ENCODE measurements at places on chromosomes 3 and 15.

- DNase-seq, result no peak
Observed at GRCh38 chr3:72810659-72811434, 37.4 kb downstream of the SHQ1 start.

DNA sequence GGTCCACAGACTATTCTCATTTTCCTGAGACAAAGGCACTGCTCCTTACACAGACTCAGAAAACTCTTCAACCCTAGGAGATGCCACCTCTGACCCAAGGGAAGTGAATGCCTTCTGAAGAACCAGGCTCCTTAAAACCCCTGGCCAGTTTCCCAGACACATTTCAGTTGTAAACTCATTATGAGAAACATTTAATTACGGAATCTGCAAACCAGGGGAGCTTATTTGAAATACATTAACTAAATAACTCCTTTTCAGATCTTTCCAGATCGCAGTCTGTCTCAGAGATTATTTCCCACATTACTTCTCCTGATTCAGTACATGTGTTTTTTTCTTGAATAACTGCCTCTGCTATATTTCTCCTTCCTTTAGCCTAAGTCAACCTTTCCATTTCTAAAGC lies 17.6 kb downstream of the MYO5A start:
- no peak for DNase-seq

- DNase-seq, result no peak
Observed at GRCh38 chr15:50064673-50065072, 54.4 kb downstream of the ATP8B4 start.

- DNase-seq, result no peak
Observed at GRCh38 chr3:156648086-156648485, 26.3 kb upstream of the TIPARP start.

- DNase-seq, result no peak
Observed at GRCh38 chr3:145892869-145893268, 268.1 kb downstream of the PLOD2 start.

DNA sequence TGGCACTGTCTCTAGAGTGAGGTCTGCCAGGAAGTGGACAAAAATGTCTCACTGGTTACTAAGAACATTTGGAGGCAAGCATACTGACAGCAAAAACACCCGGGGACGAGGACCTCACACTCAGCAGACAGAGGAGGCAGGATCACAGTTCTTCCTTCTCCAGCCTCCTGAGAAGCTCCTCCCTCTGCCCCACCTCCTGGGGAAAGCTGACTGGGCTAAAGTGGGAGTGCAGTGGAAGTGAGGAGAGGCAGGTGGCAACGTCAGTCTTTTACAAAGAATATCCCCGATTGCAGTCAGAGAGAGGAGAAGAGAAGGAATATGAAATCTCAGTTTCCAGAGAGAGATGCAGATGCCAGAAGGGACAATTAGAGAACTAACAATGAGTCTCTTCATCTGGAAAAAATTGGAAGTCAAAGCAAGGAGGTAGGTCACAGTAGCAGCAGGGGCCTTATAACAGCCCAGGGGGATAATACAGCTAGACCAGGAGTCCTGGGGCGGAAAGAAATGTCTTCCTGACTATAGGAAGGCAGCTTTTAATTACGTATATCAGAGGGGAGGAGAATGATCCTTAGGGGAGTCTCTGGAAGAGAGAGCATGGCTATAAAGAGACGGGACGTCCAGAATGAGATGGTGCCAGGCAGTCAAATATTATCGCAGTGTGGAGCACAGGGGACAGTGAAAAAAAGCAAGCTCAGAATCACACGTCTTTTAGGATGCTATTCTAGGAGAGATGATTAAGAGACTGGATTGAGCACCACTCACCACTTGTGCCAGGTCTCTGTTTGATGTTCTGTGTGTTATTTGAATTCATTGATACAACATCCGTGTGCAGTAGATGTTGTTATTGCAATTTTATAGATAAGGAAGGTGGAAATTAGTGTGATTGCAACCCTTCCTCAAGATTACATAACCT lies 47.2 kb downstream of the LEO1 start:
- no peak for DNase-seq

GRCh38 chr3:31544634-31545033 lies 11.9 kb downstream of the STT3B start:
- no peak for DNase-seq

DNA sequence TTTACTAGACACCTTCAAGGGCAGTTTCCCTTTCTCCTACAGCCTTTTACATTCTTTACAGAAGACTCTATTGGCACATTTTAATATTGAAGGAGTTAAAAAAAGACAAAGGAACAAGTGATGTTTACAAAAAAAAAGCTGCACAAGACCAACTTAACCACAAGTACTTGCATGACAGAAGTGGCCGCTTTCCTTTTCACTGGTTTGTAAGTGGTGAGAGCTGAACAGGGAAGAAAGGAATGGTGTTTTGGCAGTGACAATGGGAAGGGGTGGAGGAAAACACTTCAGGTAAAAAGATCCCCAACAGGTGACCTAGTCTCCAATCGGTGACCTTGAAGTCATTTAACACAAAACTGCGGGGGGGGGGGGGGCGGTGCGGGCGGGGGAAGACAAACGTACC lies 1.1 kb downstream of the WDR72 start:
- no peak for DNase-seq

DNA sequence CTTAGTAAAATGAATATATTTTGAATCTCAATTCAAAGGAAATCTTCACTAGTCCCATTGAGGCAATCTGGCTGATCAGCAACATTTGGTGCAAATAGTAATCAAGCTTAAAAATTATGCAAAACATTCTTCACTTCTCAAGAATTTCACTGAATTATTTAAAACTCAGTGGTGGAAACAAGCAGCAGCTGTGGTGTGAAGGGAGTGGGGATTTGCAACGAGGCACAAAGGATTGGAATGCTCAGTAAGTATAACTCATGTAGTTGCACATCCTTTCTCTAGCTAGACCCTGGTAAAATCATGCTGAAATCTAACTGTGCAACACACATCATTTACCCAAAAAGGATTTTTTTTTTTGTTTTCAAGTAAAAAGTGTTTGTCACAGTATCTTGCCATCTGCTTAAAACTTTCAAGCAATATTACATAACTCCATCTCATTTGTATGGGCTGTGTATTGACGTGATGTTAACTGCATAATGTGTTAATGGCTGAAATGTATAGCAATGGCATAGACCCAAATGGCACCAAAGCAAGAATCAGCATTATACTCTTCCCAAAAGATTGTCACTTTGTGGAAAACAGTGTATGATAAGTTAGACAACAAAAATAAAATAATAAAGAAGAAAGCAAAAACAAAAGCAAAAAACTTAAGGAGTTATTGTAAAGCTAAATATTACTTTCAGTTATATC lies 816.6 kb downstream of the EPHA3 start:
- DNase-seq, result no peak

DNA sequence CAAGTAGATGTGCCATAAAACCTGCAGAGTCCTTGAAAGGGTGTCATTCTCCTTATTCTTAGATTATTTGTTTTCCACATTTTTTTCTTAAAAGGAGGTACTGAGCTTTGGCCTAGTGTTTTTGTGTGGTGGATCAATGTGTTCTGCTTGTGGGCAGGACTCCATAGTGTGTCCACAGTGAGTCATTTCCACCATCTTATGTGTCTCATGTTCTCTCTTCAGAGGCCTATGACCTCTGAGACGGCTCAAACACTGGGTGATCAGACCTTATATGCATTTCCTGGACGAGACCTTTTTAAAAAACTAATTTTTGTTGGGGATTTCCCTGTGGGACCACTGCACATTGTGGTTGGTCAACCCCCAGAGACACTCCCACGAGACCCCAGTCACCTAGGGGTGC lies 93.4 kb downstream of the CHCHD4 start:
- DNase-seq, result no peak

DNA sequence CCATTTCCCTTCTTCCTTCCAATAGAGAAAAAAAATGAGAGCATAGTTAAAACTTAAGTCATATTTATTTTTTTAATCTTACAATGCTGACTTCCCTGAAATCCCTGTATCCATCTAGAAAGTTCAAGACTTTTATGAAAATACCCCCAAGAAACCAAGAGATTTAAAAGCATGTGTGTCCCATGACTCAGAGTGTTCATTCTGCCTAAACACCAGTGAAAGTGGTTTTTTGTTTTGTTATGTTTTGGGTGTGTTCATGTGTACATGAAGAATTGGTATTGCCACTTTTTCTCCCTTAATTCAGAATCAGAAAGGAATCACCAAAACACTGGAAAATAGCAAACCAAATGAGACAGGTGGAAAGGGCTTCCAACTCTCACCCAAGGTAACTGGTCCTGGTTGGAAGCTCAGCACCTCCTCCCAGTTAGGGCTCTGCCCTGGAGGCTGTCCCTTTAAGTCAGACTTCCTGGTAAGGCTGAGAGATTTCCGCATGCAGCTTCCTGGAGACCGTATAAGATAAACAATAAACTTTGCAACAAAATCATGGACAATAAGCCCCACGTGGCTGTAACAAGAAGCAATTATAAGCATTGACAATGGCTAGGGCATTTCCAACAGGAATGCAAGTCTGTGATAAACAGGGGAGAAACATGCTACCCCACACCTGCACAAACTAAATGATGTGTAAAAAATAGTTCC lies 121.9 kb upstream of the ARHGEF3 start:
- DNase-seq, result no peak

DNA sequence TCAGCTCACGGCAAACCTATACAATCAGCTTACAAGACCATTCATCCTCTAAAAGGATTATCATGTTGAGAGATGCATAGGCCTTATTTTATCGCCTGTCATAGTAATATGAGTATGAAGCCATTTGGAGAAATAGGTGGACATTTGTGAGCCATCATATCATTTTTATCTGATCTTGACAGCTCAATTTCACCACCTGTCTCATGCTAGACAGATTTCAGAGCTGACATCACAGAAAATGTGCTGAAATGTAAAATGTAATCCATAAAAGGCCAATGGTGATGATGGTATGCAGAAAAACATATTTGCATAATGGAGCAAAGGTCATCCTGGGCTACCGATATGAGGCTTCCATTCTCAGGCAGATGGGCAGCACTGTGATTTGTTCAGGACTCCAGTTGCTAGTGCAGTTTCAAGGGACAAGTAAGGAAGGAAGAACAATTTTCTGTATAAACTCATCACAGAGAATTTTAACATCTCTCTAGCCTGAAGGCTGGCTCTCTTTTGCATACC lies 221.5 kb downstream of the ULK4 start:
- no peak for DNase-seq

DNA sequence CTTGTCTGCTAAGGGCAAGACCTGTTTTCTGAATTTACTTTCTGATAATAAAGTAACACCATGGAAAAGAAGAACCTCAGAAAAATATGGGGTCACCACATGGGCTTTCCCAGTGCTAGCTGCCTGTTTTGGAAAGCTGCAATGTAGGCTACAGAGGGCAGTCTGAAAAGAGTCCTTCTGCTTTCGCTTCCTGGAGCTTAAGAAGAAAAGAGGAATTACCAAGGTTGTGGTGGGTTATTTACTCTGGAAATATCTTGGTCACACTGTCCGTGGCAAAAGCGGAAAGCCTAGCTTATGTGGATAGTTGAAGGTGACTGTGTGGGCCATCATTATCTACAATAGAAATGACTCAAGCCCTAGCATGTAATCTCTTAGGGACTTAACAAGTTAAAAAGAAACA lies 31.7 kb upstream of the IP6K2 start:
- DNase-seq, result no peak

DNA sequence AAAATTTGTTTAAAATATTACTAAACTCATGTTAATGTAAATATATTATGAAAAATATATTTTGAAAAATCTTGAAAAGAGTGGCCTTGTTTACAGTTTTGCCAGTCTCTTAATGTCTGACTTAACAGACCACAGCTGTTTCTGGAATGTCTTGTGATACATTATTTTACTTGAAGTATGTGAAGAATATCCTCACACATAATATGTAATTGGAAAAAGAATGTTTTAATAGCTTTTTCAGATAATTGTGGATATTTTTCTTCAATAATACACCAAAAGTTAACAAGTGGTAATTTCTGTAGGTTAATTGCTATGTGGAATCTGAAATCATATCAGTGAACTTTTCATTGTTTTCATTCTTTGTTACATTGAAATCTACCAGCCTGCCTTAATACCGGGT lies 101.3 kb downstream of the UBE2E2 start:
- no peak for DNase-seq

- DNase-seq, result peak; percentile 15
Observed at GRCh38 chr15:55319537-55320237, 665 bp downstream of the PIGB start.

DNA sequence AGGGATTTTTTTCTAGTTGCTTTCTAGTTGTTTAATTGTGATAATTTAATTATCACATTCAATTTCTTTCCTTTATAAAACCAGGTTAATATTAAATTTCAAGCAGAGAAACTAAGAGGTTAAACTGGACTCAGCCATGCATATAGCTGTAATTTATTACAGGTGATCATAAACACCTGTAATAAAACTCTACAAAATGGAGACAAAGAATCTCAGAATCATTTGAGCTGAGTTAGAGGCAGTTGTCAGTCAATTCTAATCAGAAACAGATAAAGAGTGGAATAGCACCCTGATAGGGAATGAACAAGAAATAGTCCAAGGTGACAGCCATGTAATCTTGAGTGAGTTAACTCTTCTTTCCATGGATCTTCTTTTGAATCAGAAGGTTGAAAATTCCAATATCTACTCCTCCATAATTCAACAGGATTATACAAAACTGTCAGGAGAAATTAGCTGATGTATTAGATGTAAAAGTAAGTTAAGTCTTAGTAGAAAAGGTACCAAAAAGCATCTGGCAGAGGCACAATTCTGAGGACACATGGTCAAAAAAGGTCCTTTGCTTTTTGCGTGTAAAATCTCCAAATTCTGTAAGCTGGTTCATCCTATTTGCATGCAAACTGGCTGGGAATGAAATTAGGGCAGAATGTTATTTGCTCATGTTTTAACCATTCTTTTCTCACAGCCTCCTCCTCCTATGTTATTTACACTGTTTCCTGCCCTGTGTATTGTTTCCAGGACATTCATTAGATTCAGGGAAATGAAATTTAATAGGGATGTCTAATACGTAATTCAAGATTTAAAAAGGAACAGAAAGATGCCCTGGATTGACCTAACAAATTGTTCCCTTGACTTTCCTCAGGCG lies 39.4 kb upstream of the B3GNT5 start:
- DNase-seq, result no peak

DNA sequence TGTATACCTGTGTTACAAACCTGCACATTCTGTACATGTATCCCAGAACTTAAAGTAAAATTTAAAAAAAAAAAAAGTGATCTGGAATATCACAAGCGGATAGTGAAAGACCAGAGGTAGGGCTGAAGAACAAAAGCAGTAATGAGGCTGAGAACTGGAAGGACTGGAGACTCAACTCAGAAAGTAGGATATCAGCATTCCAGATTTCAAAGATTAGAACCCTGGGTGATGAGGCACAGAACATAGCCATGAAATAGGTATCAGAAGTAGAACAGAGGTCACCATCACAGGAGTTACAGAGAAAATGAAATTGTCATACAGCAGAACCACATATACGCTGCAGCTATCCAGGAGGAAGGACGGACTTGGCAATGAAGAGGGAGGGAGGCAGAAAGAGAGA lies 56.1 kb downstream of the ACAP2 start:
- DNase-seq, result no peak

GRCh38 chr3:14497321-14497720 lies 42.8 kb downstream of the GRIP2 start:
- no peak for DNase-seq
